Activated CD4-positive, alpha-beta T cell treated with anti-CD3 and anti-CD28 coated beads, Interleukin-2, amount 50 U/mL, for 4 hours (primary cell): ENCODE measurements at places on chromosomes 6 and 20.

GRCh38 chr6:15781890-15782289 is 119.1 kb upstream of the DTNBP1 start:
- DNase-seq = no peak

- no peak for DNase-seq
Observed at GRCh38 chr6:137024237-137024990, 20.4 kb downstream of the IL20RA start.

- DNase-seq = no peak
Observed at GRCh38 chr6:119096721-119097565, 18.5 kb upstream of the FAM184A start.

- DNase-seq = no peak
Observed at GRCh38 chr6:45505470-45505869, 127.7 kb upstream of the SUPT3H start.

- no peak for DNase-seq
Observed at GRCh38 chr6:79672631-79673111, 41.5 kb downstream of the SH3BGRL2 start.

- DNase-seq = no peak
Observed at GRCh38 chr20:20761301-20761700, 48.9 kb upstream of the RALGAPA2 start.

GRCh38 chr6:22632581-22633145 is 63.3 kb downstream of the HDGFL1 start:
- DNase-seq = no peak

DNA sequence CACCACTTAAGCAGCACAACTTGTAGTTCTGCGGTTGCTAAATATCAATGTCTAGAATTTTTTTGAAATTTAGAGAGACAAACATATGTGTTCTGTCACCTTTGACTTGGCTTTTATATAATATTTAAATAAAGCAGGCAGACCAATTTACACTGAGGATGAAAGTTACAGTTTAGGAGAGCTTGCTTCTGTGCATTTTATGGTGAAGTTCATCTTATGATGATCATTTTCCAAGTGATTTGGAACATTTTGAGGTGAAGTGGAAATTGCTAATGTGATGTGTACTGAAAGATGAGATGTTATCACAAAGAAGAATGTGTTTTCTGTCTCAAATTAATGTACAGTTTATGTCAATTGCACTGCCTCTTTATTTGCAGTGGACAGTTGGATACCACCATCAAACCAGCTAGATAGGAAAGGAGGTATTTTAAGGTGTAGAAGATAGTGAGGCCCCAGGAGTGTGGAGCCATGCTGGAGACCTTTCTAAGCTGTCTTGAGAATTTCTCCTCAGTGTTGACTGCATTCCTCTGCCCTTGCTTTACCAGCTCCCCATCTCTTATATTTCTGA is 461.9 kb downstream of the UTRN start:
- no peak for DNase-seq

GRCh38 chr20:44684047-44684967 is 30.9 kb upstream of the CCN5 start:
- no peak for DNase-seq

- DNase-seq = no peak
Observed at GRCh38 chr6:9307786-9308185, 872.4 kb upstream of the SLC35B3 start.

DNA sequence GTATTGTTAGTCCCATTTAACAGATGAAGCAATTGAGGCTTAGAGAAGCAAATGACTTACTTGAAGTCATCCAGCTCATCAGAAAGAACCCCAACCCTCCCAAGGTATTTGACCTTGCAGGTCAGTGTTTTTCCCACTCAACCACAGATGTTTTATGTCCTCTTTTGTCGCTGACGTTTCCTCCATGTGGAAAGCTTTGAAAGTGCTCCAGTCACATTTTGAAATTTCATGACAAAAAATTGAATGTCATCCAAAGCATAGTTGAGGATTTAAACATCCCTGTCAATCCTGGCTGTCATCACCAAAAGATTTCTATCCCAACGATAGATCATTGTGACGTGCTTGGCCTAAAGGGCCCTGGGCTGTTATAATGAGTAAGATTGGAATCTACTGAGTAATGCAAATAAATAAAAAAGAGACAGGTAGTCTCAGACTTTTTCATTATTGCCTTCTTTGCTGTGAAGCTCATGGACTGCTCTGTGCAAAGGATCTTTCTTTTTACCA is 102.7 kb downstream of the TSHZ2 start:
- no peak for DNase-seq

DNA sequence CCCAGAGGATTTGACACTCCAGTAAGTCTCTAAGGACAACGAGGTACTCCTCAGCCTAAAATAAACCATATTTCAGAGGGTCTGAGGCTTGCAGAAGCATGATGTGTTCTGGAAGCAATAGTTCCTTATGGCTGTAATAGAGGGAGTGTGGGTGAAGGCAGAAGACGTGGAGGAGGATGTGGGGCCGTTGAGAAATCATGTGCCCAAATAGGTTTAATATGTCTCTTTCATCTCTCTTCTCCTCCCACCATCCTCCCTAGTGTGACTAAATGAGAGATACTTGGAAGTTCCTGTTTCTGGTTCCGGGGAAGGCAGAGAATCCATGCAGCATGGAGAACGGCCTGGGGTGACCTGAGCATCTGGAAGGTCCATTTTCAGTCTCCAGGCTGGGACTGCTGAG is 174.0 kb upstream of the RSPO3 start:
- DNase-seq = no peak

DNA sequence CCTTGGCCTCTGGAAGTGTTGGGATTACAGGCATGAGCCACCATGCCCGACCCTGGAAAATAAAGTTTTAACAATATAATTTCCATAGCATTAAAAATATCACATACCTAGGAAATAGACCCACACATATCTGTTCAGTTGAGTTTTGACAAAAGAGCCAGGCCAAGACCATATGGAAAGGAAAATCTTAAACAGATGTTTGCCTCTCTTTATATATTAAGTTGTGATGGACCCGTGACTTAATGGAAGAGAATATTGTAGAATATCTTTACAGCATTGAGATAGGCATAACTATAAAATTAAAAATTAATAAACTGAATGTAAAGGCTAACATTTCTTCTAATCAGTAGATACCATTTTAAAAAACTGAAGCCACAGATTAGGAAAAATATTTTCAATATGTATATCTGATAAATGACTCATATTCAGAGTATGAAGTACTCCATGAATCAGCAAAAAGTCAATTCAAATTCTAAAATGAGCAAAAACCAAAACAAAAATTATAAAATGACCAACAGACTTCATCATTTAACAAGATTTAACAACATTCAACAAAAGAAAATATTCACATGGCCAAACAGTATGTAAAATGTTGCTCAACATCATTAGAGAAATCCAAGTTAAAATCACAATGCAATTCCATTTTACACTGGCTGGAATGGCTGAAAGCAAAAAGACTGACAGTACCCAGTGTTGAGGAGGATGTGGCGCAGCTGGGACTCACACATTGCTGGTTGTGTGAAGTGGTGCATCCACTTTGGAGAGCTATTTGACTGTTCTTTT is 43.3 kb downstream of the GTF2H5 start:
- no peak for DNase-seq

GRCh38 chr20:5742041-5742440 is 8.2 kb upstream of the SHLD1 start:
- DNase-seq = no peak

DNA sequence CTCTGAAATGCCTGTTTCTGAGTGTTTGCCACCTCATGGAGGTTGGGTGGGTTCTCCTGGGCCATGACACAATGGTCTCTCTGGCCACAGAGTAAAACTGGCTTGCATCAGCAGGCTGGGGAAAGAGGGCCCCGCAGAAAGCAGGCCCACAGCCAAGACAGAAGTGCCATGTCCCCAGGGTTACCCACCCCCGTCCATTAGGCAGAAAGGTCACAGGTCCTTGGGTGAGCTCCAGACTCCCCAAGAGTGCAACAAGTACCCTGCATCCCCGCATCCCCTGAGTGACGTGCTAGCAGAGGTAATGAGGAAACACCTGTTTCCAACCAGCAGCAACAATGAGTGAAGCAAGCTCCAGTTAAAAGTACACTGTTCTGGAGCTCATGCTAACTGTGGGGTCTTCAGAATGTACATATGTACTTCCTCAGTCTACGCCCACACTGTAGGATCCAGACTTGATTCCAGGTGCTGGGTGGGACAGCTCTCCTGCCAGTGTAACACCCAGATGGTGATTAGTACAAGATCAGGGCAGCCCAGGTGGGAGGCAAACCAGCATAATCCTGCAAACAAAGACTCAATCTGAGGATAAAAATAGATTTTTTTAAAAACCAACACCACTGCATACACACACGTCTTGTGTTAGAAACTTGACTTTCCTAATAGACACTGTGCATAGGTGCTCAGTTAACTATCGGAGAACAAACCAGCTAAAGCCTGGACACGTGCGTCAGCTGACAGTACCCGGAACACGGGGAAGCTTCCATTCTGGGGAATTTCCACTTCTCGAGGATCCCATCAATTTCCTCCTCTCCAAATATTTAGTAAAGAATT is 31.5 kb downstream of the RRBP1 start:
- no peak for DNase-seq

DNA sequence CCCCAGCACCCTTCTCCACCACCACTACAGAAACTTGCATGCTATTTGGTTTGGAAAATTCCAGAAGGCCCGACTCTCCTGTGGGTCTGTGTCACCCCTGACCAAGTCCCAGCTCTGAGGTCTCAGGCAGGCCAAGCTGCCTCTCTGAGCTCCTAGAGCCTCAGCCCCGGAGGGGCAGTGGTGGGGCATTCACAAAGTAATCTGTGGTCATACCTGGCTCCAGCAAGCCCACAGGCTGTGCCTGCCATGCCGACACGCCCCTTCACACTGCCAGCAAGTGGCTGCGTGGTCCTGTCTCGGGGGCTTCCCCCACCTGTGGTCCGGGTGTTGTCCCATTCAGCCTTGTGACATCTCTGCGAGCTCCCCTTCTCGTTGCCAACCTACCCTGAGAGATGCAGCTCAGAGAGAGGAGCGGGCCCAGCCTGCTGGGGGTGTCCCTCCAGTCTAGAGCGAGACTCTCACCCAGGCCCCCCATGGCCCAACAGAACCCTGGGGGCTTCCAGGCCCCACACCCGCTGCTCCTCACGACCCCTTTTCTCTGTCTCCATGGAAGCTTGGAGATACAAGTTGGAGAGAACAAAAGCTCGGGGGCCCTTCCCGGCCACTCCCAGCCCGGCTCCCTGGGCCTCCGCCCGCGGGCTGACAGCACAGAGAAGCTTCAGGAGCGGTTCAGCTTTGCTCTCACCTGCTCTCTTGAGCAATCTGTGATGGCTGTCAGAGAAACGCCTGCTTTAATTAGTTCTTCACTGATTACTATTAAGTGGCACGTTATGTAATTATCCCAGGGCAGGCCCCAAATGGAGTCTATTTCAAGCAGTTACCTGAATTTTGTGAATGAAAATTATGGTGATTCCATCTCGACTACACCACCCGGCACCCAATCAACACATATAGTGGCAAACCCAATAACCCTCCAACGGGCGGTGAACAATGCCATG is 147.7 kb upstream of the PHACTR3 start:
- DNase-seq = no peak

GRCh38 chr20:4112481-4113421 is 97.4 kb upstream of the RNF24 start:
- DNase-seq = no peak

DNA sequence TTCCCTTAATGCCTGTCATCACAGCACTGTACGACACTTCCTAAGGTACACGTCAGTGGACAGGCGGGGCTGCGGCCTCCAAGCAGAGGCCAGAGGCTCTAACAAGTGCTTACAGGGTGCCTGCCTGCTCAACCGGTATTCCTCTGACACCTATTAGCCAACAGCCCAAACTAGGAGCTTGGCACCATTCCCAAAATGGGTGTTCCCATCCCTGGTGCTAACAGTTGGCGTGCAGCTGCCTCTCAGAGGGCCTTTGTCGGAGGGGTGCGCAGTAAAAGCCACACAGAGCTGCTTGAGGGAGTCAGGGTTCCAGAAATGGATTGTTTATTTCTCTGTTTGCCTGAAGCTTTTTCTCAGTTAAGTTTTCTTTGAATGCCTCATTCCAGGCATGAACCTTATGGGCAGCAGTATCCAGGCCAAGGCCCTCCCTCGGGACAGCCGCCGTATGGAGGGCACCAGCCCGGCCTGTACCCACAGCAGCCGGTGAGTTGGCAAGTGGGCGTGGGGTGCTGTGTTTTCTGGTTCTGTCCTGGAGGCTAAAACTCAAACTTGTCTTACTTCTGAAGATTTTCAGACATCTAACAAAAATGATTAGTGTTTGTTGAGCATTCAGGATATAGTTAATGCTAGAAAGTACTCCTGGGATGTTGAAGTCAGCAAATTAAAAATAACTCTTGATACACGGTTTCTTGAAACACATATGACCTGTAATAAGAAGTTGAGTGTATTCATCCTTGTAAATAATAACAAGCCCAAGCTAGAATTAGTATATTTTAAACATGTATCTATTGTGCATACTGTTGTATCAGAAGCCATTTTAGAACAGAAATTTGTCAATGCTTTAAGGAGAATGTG is 124.7 kb downstream of the TMEM242 start:
- no peak for DNase-seq

DNA sequence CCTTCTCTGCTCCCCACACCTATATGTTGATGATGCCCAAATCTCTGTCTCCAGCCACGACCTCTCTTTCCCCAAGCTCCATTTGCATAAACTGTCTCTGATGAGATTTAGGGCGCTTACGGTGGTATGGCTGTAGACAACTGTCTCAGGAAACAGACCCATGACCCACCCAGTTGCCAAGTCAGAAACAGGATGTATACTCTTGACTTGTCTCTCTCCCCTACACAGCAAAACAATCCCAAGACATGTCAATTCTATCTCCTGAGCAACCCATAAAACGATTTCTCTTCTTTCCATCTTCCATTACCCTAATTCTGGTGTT is 13.9 kb downstream of the GNL1 start:
- DNase-seq = no peak

GRCh38 chr6:121607721-121608120 is 172.3 kb downstream of the GJA1 start:
- DNase-seq = no peak

DNA sequence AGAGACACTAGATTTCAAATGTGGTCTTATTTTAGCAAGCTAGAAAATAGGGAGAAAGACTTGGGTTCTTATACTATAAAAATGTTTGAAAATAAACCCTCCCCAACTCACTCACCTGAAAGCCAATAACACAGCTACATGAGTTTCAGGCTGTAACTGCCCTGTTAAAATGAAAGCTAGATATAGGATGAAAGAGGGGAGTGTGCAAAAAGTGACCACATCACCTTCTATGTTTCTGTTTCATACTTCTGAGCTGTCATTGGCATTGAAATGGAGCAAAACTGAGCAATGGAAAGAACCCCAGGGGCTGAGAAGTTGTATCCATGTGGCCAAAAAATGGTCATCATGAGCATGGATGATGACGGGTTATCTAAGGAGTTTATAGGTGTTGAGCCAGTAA is 148.1 kb upstream of the TENT5A start:
- no peak for DNase-seq

GRCh38 chr6:169292338-169293124 is 38.9 kb upstream of the THBS2 start:
- DNase-seq = no peak

- no peak for DNase-seq
Observed at GRCh38 chr6:125987026-125987617, 782 bp downstream of the TRMT11 start.
